WERI-Rb-1 (cell line): ENCODE measurements at places on chromosomes 6 and 20.
A peak's percentile ranks its signal among the peaks of the same experiment; 100 is the strongest.

- DNase-seq, result no peak
These were observed 30.8 kb downstream of the KDM1B start for GRCh38 chr6:18186033-18186432.

DNA sequence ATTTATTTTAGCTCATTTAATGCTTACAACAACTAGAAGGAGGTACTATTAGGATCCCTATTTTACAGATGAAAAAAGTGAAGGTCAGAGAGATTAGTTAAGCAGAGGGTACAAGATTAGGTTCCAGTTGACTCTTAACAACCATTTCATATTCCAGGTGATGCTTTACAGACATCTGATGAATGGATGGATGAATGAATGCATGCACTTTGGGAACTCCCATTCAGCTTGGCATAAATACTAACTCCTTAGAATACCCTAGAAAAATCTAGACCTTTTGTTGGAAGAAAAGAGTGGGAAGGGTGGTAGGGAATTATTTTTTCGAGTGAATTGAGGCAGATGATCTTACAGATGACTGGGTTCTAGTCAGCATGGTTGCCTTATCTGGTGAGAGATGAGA, 746 bp upstream of the SNRPB2 start:
- no peak for DNase-seq

DNA sequence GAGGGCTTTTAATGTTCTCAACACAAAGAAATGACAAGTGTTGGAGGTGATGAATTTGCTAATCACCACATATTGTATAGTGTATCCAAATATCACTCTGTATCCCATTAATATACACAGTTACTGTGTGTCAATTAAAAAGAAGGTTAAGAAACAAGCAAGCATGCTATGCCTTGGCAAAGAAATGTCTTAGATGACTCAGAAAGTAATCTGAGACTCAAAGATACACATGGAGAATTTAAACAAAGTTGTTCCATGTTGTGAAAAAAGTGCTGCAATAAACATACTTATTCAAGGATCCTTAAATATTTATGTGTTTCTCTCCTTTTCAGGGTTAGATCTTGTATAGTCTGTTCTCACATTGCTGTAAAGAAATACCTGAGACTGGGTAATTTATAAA, 300.9 kb downstream of the DHX35 start:
- no peak for DNase-seq

DNA sequence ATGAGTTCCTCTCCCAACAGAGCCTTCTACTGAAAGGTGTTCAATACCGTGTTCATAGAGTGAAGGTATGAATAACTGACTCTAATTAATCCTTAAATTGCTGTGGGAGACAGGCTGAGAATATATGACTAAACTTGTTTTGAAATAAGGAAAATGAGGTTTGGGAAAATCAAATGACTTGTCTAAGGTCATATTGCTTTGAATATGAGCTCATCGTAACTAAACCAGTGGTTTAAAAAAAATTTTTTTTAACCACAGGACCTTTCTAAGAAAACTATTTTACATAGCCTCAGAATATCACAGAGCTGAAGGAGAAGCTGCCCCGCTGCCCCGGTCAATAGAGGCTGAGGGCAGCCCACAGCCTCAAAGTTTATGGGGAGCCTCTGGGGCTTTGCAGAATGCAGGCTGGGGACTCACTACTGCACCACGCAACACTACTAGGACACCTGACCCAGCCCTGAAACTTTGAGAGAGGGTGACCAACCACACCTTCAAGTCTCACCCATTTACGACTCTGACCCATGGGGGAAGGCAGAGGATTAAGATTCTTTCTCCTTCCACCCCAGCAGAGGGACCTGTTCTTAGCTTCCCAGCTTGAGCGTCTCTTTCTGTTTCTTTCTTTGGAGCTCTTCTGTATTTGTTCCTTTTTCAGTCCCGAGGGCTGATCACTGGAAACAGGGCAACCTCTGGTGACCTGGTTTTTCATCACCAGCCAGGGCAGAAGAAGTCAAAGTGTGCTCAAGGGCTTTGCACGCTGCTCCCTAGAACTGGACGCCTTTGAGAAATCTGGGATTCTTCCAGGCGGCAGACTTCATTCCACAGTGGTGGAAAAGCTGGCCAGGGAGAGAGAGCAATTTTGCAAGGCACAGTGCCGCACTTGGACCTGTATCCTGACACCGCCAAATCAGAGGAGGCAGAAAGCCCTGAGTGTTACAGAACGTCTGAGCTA, 220.2 kb downstream of the ATXN1 start:
- no peak for DNase-seq

- DNase-seq, result no peak
These were observed 79.2 kb downstream of the WDR27 start for GRCh38 chr6:169622618-169623017.

DNA sequence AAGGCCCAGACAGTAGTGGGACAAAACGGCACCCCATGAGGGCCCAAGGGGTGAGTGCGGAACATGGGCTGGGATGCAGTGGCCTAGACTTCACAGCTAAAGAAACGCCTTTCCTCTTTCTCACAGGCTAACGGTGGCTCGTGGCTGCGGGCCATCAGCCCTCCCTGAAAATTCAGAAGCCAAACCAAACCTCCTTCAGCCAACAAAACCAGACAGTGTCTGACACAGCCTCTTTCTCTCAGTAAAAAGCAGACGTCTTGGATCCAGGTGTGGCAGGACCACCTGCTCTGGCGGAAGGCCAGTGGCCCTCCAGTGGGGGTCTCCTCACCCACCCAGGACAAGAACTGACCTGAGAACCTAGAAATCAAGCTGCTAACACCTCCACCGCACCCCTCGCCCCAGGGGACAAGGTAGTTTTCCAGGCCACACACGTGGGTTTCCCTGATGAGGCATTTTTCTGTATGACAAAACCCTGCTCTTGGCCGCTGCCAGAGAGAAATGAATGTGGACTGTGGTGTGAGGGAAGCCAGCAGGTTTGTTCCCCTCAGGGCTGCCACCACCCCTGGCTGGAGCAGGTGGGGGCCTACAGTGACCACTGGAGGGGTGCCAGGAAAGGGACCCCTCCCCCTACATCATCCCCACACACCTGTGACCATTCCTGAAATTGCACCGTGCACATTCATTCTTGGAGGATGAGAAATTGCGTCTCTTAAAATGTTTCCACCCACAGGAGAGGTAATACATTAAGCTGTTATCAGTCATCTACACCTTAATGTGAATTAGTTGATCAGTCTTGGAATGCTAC, 76.8 kb upstream of the PIM1 start:
- DNase-seq, result no peak

DNA sequence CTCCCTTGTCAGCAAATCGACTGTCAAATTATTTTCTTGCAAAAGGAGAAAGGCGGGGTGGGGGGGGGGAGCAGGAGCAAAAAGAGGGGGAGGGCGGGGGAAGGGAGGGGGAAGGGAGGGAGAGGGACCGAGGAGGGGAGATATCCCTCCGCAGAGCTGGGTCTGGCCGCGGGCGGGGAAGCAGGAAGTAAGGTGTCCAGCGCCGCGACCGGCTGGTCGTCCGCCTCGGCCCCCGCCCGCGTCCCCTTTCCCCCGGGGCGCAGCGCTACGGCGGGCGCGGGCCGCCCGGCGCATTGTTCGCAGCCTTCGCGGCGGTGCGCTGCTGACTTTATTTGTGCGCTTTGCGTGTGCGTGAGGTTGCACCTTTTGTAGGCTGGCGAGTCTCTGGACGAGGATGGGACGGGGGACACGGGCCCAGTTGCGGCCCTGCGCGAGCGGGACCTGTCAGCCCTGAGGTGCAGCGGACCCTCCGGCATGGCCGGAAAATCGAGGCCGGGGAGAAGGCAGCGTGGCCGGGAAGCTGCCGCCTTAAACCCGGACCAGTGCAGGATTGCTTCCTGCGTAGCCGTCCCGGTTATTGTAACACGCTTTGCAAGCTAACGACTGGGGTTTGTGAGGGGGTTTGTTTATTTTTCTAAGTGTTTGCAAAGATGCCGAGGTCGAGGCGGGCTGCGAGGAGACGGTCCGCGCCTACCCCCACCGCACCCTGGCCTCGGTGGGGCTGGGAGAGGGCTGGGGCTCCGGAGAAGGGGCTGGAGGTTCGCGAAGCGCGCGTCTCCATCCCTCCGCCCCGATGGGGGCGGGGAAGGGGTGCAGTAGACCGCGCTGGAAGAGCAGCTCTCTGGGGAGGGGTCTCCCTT, 675 bp upstream of the TRERF1 start:
- DNase-seq, result peak; percentile 96

GRCh38 chr20:32327087-32327681, 30.9 kb upstream of the ASXL1 start:
- no peak for DNase-seq

DNA sequence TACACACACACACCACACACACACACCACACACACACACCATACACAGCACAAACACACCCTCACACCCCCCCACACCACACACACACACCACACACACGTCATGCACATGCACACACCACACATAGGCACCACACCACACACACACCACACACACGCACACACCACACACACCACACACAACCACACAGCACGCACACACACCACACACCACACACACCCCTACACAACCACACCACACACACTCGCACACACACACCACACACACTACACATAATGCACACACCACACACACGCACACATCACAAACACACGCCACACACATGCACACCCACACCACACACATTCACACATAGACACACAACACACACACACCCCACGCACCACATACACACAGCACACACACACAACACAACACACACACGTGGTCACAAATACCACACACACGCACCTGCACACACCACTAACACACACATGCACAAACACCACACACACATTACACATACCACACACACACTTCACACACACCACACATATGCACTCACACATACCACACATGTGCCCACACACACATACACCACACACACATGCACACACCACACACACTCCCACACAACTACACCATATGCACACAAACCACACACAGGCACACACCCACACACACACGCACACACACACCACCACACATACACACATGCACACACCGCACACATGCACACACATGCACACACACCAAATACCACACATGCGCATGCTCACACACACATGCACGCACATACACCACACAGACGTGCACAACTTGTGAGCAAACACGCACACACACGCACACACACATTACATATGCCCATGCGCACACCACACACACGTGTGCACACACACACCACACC, 9.4 kb upstream of the ACSS1 start:
- no peak for DNase-seq

- no peak for DNase-seq
These were observed 106.5 kb downstream of the DACT2 start for GRCh38 chr6:168213121-168213524.

- DNase-seq, result peak; percentile 86
These were observed 25.6 kb upstream of the HLA-DQB1 start for GRCh38 chr6:32692019-32692418.

- no peak for DNase-seq
These were observed 44.2 kb downstream of the KCNK5 start for GRCh38 chr6:39184906-39185580.
